ENCODE measurements at places on chromosomes 1 and 21. TPM values are rescaled to one million over a fixed set of nuclear protein-coding genes. Genes with fewer than 3 reads are reported as not detected.

- peak; percentile 60 for DNase-seq
These were observed 41.8 kb downstream of the KIAA0040 start for GRCh38 chr1:175150596-175151319.

GRCh38 chr1:109167001-109167506 is 46.7 kb upstream of the SARS1 start:
- no peak for DNase-seq

DNA sequence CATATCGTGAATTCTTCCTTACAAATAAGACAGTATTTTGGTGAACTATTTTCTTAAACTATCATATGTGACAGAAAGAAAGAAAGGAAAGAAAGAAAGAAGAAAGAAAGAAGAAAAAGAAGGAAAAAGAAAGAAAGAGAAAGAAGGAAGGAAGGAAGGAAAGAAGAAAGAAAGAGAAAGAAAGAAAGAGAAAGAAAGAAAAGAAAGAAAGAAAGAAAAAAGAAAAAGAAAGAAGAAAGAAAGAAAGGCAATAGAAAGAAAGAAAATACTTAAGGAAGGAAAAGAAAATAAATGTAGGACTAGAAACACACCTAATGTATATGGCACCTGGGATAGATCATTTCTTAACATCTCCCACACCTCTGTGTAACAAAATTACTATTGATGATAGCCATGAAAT is 120.4 kb downstream of the PLA2G4A start:
- DNase-seq, result no peak

ADGRB2 gene
- total RNA-seq, result 0.69 TPM

DNA sequence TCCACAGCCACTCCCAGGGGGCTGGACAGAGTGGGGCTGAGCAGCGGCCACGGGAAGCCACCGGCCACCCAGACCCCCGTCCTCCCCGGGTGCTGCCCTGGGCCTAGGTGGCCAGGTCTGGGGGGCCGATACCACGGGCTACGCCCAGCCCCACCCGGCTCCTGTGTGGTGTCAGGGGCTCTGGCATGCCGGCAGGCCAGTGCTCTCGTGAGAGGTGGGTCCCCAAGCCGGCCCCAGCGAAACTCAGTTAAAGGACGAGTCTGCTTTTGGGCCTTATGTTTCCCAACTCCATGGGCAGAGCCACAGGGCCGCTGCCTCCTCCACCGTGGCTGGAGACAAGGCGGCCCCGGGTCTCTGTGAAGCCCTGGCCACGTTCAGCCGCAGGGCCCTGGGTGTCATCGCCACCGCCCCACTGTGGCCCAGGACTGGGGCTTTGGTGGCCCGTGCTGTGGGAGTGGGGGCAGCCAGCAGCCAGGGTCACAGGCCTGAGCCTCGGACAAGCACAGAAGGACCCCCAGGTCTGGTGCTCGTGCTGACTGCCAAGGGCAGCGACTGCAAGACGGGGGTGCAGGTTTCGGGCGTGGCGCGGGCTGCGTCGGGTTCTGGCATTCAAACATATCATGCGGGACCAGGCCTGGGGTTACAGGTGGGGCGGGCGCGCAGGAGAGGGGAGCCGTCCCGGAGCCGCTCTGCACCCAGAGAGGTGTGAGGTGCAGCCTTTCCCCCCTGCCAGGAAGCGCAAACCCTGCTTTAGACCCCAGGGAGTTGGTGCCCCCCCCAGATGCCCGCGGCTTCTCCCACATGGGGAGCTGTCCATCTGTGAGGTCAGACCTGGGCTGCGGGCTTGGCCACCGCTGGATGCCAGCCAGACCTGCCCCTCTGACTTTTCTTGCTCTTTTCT is 11.9 kb upstream of the C1orf159 start:
- DNase-seq, result no peak

All from renal cortical epithelial cell (primary cell).